ENCODE measurements at places on chromosomes 2 and 18. TPM values are rescaled to one million over a fixed set of nuclear protein-coding genes. Genes with fewer than 3 reads are reported as not detected.

DNA sequence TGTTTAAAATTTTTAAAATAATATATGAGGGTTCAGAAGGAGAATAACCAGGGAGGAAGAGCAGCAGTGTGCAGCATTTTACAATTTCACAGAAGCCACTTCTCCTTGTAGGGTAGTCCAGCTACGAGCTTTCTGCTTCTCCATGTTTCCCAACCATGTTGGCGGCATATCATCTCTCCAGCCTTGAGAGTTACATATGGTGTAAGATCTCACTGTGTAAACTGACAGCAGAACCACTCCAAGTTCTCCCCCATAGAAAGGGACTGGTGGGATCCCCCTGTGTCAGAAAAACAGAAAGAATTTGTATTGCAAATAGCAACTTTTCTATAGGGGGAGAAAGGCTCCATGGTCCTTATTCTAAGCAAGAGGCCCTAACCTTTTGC lies 266.8 kb upstream of the ACVR2A start:
- DNase-seq = no peak

SNORC gene
- 3.1 TPM for total RNA-seq

DES gene
- total RNA-seq = 5.2 TPM

DNA sequence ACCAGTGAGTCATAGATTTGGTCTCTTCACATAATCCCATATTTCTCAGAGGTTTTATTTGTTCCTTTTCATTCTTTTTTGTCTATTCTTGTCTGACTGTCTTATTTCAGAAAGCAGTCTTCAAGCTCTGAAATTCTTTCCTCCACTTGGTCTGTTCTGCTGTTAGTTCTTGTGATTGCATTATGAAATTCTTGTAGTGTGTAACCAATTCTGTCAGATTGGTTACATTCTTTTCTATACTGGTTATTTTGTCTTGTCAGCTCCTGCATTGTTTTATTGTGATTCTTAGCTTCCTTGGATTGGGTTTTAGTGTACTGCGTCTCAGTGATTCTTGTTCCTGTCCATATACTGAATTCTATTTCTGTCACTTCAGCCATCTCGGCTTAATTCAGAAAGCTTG lies 18.6 kb downstream of the EHBP1 start:
- no peak for DNase-seq

DNA sequence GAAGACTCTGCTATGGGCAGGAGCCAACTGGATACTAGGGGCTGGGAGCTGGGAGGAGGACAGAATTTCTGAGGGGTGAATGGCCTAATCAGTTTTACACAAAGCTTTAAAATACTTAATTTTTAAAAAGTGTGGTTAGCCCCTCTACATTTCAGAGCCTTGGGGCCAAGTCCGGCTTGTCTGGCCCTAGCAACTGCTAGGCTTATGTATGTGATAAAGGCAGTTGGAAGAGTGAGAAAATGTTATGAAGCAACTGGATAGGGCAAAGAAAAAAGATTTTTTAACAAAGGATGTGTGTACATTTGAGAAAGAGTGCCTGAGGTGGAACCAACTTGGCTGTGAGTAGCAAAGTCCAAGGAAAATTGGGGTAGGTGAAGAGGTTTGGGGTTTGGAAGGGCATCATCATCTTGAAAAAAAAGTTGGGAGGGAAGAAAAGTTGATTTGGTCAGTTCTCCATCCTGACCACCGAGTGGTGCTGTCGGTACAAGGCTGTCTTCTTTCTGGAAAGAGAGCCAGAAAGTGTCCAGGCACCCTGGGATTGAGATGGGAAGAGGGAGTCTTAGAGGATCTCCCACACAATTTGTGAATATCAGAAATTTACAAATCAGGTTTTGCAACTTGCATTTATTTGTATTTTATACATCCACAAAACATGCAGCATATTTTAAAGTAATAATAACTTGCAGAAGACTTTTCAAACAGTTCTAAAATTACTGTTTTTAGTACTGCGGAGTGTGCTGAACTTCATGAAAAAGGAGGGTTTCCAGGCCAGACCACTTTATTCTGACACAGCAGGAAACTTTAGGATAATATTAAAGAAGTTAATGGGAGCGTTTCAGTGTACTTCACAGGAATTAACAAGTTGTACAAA lies 10.5 kb upstream of the CDK15 start:
- peak; percentile 45 for DNase-seq

DNA sequence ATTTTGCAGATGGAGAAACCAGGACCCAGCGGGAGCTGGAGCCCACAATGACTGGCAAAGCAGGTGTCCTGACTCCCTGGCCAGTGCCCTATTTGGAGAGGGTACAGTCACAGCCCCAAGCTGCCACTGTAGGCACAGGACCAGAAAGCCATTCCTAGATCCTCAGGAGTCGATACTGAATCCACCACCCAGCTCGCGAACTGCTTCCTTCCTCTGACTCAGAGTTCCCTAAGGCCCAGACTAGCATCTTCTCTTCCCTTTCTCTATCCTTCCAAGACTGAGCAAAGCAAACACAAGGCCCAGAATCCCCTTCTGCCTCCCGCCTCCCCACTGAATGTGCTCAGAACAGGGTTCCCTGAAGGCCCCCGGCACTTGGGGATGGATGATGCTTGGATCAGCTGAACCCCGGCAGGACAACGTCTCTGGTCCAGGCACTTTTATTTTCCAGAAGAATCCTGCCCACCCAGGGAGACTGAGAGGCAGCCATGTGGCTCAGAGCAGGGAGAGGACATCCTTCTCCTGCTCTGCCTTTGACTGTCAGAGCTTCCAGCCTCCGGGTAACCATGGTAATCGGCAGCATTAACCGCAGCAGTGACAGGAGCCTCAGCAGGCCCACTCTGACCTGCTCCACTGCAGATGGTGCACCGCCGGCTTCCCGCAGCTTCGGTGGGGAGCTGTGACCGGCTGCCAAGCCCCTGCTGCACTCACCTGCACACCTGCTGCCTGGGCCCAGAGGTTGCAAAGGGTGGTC lies 34.8 kb upstream of the KLHL29 start:
- no peak for DNase-seq

DNA sequence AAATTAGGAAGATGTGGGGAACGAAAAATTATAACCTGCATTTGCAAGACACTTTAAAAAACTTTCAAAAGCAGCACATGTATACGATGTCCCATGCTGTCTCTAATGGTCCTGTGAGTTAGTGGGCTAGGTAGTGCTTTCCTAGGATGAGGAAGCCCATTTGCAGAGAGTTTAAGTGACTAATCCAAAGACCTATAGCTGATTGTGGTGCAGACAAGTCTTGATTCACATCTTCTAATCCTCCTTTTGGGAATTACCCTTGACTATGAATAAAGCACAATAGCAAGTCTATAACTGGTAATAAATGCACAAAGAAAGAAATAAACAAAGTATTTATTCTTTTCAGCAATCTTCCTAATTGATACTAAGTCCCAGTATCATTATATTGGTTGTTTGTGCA lies 234.6 kb upstream of the FANCL start:
- peak; percentile 7 for DNase-seq

- DNase-seq = peak; percentile 11
These were observed 55.1 kb upstream of the LDAH start for GRCh38 chr2:20877960-20878359.

DNA sequence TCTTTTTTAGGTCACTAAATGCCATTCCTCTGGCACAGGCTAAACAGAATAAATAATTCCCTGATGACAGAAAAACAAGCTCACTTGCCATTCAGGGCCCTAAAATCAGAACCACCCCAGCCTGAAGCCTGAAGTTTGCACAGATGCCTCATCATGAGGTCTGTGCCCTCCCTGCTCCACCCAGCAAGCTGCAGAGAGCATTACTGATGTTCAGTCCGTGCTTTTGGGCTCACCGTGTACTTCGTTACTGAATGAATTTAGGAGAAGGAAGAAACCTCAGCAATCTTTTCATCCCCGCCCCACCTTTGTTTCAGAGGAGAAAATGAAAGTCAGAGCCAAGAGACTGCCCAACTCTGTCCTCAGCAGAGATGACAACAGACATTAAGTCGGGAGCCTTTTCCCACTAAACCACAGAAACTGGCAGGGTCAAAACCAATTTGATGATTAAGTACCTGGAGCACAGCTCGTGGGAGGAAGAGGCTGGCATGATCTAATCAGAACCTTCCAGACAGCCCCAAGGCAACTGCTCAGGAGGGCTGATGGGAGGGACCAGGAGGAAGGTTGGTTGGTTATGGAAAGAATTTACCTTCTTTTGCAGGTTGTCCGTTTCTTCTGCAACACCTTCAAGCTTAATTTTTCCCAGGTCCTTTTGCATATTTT lies 122.7 kb downstream of the LAMA1 start:
- DNase-seq = peak; percentile 4

TP53I3 gene
- total RNA-seq = 93.2 TPM

CD302 gene
- 0.41 TPM for total RNA-seq

DNA sequence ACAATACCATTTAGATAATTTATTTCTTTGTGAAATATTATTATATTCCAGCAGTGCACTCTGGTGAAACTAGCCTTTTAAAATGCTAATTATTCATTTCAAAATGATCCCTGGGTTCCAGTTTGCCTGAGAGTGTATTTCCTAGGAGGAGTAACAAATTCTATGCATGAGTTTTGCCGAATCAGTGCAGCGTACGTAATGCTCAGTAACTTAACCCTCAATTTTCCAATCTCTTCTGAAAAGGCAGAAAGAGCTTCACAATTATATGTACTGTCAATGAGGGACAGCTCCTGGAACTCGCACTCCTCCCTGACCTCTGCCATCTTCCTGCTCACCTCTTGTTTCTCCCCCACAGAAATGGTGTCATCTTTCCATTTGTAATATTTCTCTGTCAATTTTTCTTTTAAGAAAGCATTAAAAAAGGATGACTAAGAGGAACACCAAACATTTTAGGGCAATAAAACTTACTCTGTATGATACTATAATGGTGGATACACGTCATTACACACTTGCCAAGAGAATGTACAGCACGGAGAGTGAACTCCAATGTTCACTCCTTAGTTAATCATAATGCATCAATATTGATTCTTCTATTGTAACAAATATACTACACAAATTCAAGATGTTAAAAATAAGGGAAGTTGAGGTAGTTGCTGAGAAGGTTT lies 25.7 kb upstream of the XIRP2 start:
- no peak for DNase-seq

GRCh38 chr18:38961880-38962279 lies 1396.3 kb upstream of the CELF4 start:
- DNase-seq = no peak

DNA sequence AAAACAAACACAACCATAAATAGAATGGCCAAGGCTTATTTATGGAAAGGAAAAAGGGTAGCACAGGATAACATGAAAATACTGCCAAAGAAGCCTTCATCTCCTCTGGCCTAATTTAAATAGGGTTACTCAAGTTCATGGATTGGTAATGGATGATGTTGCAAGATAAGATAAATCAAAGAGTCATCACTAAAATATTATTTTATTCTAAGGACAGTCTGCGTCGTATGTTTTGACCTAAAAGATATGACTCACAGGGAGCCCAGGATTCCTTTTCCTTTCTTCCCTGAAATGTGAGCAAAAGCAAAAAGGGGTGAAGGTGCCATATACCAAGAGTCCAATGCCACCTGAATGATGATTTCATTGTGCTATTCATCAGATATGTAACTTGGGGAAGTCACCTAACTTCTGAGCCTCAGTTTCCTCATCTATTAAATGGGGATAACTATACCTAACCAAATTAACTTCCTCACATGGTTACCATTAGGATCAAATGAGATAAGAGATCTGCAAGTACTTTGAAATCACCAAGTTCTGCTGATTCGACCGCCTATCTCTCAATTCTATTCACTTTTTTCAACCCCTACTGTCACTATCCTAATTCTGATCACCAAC lies 137.7 kb downstream of the THADA start:
- peak; percentile 74 for DNase-seq

DNA sequence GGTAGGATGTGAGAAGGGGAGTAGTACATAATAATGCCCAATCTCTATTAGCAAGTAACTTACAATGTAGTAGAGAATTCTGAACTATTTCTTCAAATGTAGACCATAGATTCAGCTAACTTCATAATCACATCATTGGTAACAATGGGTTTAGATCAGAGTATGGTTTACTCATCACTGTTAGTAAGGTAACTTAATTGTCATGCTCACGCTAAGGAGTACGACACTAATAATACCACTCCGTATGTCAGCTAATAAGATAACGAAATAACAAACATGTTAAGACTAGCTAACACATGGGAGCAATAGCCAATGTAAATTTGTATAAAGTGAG lies 56.4 kb upstream of the CCDC141 start:
- DNase-seq = no peak

CTNNA2 gene
- total RNA-seq = 4.3 TPM

GRCh38 chr2:4900242-4900641 lies 791.9 kb upstream of the SOX11 start:
- no peak for DNase-seq

Data from astrocyte (in vitro differentiated cells and primary cell).